Mucosa of descending colon (tissue), 3 donors: ENCODE measurements at places on chromosomes 6 and 20. TPM values are rescaled to one million over a fixed set of nuclear protein-coding genes. Genes with fewer than 3 reads are reported as not detected.

DNA sequence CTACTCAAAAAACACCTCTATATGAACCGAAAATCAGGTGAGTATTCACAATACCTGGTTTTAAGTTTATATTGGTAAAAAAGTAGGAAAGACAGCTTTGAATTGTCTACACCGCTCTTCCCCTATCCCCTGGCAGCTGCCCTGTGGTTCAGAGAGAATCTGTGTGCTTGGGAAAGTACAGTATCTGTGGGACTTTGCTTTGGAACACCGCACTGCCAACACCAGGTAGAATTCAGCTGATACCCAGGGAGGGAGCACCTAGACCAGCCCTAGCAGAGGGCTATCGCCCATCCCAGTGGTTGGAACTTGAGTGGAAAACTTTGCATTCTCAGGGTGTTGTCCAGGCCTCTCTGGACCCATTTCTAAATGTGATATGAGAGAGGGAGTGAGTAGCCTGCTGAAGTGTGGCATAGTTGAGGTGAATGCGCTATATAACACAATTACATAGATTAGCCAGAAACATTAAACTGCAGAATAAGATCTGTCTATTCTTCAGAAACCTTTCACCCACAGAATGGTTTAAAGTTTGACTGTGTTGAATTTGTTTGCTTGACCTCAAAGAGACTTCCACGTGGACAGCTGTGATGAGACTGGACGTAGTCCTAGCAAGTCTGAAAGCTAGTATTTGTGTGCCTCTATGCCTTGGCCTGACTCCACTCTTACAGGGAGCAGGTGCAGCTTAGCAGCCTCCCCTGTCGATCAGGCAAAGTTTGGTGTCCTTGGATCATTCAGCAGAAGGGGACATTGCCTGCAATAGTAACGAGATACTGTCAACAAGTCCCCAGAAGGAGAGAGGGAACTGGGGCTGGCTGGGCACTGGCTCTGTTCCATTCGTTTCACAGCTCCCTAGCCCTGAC is 11.5 kb upstream of the MPC1 start:
- no peak for DNase-seq

DNA sequence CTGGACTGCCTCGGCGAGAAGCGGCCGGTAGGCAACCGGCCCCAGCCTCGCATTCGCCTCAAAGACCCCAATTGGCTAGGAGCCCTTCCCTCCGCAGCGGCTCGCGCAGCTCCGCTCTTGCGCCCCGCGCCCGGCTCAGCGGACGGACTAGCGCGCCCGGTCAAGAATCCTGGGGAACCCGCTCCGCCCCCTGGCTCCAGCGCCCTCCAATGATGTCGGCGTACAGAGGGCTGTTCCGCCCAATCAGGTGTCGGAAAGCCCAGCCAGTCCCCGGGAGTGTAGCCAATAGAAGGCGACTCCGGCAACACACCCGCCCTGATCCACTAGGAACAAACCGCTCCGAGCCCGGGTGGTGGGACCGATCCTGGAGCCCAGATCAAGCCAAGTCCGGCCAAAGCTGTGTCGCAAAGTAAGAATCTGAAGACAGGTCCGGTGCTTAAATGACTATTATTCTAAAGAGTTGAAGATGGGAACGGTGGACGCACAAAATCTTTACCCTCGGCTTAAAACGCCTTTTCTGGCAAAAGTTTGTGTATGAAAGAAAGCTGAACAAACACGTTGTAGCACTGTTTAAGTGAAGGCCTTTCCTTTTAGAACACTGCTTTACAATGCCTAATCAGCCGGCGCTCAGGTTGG is 132.2 kb downstream of the OGFRL1 start:
- DNase-seq = peak; percentile 86

DNA sequence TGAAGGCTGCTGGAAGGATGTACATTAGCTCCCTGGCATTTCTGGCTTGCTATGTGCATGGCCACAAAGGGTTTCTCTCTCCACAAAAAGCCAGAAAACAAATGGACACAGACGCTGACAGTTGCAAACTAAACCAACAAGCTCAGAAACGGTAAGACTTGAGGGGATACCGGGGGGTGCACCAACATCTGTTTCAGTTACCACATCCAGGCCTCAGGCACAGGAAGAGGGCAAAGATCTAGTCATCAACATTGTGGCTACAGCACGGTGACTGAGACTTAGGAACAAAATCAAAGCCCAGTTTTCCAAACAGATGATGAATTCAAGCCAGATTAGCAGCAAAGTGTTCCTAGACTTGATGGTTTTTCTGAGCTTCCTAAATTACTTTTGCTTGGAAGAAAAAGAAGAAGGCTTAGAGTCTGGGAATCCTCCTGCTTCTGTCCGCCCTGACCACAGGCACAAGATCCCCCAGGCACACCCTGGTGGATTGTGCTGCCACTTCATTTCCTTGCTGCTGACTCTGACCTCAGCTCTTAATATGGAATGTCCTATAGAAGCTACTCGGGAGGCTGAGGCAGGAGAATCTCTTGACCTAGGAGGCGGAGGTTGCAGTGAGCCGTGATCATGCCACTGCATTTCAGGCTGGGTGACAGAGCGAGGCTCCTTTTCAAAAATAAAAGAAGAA is 54.2 kb upstream of the ADGRF1 start:
- no peak for DNase-seq

GRCh38 chr20:24095756-24096155 is 107.2 kb upstream of the GGTLC1 start:
- no peak for DNase-seq

DNA sequence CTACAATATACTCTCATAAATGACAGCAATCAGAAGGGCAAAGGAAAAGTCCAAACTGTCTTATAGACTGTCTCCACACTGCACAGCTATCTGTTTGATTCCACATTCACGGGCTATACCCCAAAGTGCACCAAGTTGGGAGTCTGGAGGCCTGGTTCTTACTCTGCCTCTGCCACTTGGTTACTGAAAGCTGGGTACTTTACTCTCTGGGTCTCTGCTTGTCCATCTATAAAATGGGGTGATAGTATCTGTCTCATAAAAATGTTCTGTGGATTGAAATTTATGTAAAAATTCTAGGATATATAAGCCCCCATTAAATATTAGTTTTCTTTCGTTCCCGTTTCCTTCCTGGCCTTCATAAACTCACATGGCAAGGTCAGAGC is 86.5 kb downstream of the CD164 start:
- DNase-seq = no peak

DNA sequence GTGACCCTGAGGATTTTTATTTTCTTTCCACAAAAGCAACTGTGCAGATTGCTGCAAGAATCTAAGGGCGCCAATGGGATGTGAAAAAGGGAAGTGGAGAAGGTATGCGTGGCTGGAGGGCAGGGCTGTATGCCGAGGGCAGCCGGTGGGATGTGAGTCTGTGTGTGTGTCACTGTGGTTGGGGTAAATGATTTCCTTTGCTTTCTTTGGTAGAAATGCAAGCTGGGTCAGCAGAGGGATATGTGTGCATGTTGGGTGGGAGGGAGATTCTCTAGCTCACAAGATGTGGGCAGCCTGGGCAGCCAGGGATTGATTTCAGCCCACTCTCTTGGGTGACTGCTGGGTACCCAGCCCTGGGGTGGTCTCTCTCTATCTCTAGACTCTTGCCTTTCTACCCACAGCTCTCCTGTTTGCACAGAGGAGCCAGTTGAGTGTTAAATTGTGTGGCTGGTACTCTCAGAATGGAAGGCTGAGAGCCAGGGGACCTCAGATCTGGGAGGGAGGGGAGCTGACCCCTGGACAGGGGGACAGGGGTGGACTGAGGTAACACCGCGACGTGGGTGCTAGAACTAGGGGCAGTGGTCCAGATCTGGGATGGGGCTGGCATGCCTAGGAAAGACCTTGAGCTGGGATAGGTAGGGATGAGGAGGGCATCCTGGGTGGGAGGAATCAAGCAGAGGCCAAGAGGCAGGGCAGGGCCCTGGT is 136.8 kb upstream of the RNF24 start:
- DNase-seq = no peak

GRCh38 chr20:34675561-34675960 is 1.3 kb downstream of the PIGU start:
- DNase-seq = no peak

DNA sequence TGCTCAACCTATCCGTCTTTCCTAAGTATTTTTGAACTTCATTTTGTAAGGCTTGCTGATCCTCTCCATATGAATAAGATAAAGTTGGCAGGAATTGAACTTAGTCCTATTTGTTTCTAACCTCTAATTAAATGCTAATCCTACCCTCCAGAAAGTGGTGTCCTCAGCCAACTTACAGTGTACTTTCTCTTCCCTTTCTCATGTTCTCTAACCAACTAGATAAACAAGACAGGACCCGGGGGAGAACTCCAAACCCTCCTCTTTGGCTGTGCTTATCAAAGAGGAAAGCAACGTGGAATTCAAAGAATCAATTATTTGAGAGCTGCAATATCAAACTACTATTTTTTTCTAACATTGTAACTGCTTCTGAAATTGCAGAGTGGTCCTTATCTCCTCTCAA is 56.5 kb upstream of the NRSN1 start:
- no peak for DNase-seq

GRCh38 chr6:49003348-49003747 is 459.7 kb downstream of the MMUT start:
- no peak for DNase-seq

GRCh38 chr20:18686696-18687095 is 98.8 kb downstream of the DTD1 start:
- DNase-seq = no peak

- DNase-seq = no peak
These were observed 98.0 kb upstream of the FOXA2 start for GRCh38 chr20:22682381-22682780.

DNA sequence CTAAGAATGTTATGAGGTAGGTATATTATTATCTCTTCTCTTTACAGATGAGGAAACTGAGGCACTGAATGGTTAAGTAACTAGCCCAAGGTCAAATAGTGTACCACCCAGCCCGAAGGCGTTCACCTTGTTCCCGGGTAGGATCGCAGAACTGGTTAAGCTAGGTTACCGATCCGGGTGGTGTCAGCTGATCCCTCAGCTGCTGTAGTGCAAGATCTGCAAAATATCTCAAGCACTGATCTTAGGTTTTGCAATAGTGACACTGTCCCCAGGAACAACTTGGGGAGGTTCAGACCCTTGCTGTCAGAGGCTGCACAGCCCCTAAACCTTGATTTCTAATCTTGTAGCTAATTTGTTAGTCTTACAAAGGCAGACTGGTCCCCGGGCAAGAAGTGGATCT is 28.1 kb downstream of the SLC52A3 start:
- DNase-seq = no peak

- DNase-seq = no peak
These were observed 370.0 kb downstream of the MAFB start for GRCh38 chr20:40319056-40319455.

- no peak for DNase-seq
These were observed 816.5 kb downstream of the BCKDHB start for GRCh38 chr6:80922916-80923455.

GRCh38 chr20:35462351-35462750 is 7.0 kb downstream of the CEP250 start:
- DNase-seq = no peak

- DNase-seq = no peak
These were observed 149.7 kb upstream of the TNFAIP3 start for GRCh38 chr6:137717074-137718073.

DNA sequence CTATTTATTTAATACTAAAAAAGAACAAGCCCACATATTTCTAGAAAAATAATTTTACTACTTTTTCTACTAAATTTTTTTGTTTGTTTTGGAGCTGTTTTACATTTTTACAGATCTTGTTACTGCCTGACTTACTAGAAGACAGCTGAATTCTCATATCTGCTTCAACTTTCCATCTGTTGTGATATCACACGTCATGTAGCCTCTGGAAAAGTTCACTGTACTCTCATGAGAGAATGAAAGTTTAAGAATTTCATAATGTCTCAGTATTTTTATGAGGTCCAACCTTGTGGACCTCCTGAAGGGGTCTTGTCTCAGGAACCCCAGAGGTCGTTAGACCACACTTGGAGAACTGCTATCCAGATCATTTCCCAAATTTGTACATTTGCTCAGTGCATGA is 81.7 kb upstream of the MTHFD1L start:
- no peak for DNase-seq

GRCh38 chr6:40817369-40817768 is 221.7 kb downstream of the UNC5CL start:
- DNase-seq = no peak

DNA sequence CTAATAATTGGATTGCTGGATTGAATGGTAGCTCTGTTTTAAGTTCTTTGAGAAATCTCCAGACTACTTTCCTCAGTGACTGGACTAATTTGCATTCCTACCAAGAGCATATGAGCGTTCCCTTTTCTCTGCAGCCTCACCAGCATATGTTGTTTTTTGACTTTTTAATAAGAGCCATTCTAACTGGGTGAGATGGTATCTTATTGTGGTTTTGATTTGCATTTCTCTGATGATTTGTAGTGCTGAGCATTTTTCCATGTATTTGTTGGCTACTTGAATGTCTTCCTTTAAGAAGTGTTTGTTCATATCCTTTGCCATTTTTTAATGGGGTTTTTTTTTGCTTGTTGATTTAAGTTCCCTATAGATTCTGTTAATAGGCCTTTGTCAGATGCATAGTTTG is 94.7 kb upstream of the AHI1 start:
- DNase-seq = no peak

GRCh38 chr6:119343167-119343566 is 6.4 kb downstream of the MAN1A1 start:
- DNase-seq = no peak

DNA sequence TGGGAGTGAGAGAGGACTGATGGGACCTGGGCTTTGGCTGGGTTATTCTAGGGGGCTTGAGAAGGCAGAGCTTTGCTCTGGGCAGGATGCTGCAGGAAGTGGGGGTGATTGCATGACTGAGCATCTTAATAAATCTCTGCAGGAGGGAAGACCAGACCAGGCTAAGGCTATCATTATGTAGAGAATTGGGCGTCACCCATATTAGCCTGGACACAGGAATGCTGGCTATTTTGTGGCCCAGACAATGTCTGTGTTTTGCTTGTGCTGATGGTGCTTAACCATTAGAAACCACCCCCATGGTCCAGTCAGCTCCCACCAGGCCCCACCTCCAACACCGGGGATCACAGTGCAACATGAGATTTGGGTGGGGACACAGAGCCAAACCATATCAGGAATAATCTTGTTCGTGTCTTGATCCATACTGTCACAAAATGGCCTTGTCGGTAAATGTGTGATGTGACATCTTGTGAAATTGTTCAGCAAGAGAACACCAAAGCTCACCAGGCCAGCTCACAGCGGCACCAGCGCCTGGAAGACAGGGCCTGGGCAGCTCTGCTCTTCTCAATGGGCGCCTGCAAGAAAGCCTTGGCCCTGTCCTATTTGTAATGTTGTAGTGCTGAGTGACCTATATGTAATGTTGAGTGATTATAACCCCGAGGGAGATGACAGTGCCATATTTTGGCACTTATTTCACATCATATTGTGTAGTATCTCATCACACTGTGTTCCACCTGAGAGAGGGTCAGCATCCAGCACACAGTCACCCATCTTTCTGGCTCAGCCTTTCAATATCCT is 211.8 kb downstream of the QKI start:
- DNase-seq = no peak

The FAM209B gene
- total RNA-seq = not detected

The OPN5 gene
- not detected for total RNA-seq

The SIRPD gene
- not detected for total RNA-seq

The ISM1 gene
- 0.14 TPM for total RNA-seq

The MYCT1 gene
- total RNA-seq = 2.3 TPM

The ATP9A gene
- 54.0 TPM for total RNA-seq

The POU5F1 gene
- total RNA-seq = 5.8 TPM

The IL17A gene
- not detected for total RNA-seq

The MATN4 gene
- 0.17 TPM for total RNA-seq

The ZNF334 gene
- total RNA-seq = 2.7 TPM
